ENCODE measurements at places on chromosomes 5 and 9.

DNA sequence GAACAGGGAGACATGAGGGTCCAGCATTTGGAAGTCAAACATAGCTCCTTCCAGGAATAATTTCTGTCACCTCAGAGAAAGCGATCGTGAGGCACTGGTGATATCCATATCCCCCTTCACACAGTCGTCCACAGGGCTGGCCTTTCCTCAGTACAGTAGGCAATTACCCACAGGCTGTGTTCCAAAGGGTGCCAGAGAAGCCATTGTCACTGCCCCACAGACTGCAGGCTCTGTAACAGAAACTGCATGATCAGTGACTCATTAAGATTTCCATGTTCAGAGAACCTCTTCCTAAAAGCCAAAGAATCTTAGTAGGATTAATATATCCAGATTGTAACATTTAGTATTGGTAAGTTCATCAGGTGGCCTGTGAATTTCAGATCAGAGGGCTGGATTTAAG is 127.6 kb downstream of the RPS23 start:
- DNase-seq = no peak

GRCh38 chr5:157603333-157604190 is 28.0 kb upstream of the ADAM19 start:
- DNase-seq = no peak

DNA sequence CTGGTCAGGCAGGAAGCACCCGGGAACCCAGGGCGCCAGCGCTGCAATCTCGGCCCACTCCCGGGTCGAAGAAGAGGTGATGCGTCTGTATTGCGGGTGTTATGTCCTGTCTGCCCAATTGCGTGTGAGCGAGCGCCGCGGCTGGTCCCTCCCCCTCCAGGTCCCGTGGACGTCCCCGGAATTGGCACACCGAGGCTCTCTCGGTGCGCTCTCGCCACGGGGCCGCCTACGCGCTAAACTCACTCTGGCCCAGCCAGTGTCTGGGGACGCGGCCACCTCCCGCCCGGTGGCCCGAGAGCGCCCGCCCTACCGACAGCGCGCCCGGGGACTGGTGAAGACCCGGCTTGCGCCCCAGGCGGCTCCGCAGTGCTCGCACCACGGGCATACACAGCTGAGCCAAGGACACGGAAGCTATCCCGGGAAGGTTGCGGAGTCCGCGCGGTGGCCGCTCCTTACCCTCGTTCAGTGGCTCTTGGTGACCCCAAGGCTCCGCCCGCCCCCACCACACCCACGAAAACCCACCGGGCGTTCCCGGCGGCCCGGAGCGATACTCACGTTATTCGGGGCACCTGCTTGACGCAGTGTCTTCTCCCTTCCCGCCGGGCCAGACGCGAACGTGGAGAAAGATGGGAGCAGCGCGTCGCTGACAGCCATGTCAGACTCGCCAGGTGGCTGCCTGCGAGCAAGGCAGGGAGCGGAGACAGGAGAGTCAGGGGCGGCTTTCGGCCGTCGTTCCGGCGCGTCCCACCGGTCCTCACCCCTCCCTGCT is 1.0 kb downstream of the KLF4 start:
- DNase-seq = no peak

GRCh38 chr5:55540525-55540924 is 5.8 kb upstream of the PLPP1 start:
- DNase-seq = no peak

DNA sequence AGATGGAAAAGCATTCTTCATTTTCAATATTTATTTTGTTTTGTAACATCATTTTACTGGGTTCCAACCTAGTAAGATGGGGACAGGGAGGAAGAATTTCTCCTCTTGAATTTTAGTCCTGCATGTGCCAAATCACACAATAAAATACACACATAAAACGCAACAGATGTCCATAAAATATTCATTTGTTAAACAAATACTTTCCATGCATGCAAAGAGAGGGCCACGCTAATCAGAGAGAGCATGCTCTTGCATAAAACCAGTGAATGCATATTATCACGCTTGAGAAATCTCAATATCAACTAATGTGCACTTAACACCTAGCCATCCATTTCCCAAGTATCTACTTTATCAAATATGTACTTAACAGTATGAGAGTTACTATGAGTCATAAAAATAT is 212.6 kb upstream of the TARS1 start:
- no peak for DNase-seq

GRCh38 chr5:147455822-147456450 is 53.9 kb downstream of the DPYSL3 start:
- no peak for DNase-seq

DNA sequence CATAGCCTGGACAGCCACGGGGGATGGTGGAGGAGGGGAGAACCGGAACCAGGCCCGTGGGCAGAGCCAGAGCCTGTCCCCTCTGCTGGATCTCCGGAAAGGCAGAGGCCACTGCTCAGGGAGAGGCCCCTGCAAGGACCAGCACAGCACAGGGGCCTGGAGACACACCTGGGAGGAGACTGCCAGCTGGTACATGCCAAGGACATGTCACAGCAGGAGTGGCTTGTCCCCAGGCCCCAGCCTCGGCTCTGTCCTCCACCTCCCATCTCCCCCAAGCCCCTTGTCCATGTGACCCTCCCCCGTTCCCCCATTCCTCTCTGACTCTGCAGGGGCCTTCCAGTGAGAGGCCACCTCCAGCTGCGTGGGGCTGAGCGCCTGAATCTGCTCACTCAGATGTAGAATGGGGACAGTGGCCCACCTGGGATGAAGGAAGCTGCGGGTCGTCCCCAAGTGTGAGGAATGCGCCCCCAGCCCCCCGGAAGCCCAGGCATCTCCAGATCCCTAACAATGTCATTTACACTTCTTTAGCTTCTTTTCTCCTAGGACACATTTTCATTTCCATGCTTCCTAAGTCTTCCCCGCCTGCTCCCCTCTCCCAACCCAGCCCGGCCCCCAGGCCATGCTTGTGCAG is 349.6 kb upstream of the IRX2 start:
- DNase-seq = no peak

DNA sequence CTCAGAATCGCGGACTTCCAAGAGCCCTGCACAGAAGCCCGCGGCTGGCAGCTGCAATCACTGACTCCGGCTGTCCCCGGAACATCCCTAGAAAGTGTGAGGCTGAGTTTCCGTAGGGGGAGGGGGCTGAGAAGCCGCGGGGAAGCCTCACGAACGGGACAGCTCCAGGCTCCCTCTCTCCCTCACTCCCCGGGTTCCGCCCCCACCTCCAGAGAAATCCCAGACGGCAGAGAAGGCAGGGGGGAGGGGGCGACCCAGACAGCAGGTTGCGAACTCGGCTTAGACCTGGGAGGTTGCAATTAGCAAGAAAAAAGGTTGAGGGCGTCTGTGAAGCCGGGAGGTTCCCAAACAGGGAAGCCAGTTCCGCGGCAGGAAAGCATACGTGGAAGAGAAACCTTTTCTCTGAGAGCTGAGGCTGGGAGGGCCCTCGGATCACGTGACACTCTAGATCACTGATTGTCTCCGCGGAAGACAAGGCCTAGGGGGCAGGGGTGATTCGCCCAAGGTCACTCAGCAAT is 73.8 kb upstream of the CPLX2 start:
- DNase-seq = peak; percentile 54

DNA sequence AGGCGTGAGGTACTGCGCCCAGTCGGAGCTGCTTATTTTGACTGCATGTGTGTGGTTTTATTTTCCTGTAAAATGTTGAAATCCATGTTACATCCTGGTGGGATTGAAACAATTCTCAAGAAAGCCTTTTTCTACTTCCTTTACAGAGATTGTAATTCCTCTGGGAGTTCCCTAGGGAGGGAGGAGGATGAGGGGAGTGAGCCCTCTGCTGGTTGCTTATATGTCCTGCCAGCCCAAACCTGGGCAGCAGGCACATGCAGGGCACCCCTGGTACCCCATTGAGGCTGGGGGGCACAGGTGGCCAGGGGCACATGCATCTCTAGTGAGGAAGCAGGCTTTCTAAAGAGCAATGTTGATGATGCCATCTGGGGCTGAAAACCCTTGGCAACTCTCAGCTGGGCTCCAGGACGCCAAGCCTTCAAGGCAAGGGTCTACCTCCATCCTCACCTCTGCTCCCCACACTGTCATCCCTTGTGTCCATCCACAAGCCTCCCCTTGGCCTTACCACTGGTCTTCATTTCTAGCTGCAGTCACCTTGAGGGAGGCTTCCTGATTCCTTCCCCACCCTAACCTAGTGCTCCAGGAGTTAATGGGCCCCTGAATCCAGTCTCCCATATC is 84.7 kb upstream of the TNFSF8 start:
- DNase-seq = no peak

DNA sequence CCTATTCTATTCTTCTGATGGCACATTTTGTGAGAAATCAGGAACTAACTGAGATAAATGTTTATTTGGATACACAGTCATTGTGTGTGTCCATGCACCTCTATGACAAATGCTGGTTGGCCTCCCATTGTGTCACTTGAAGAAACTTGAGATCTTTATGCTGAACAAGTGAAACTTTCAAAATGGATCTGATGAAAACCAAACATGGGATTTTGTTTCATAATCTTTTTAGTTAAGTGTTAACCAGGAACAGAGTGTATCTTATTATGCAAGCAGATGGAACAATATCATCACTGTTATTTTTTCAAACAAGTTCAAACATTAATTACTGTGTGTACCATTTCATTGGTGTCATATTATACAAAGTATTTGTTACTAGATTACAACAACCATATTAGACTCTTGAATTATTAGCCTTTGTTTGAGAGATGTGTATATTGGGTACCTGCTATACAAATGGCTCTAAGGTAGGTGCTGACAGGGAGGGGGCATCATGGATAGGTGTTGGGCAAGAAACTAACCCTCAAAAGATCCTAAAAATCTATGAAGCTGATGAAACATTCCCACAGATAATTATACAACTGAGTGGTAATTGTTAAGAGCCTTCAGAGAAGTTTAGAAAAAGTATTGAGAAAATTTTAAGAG is 159.8 kb downstream of the PALM2AKAP2 start:
- no peak for DNase-seq

DNA sequence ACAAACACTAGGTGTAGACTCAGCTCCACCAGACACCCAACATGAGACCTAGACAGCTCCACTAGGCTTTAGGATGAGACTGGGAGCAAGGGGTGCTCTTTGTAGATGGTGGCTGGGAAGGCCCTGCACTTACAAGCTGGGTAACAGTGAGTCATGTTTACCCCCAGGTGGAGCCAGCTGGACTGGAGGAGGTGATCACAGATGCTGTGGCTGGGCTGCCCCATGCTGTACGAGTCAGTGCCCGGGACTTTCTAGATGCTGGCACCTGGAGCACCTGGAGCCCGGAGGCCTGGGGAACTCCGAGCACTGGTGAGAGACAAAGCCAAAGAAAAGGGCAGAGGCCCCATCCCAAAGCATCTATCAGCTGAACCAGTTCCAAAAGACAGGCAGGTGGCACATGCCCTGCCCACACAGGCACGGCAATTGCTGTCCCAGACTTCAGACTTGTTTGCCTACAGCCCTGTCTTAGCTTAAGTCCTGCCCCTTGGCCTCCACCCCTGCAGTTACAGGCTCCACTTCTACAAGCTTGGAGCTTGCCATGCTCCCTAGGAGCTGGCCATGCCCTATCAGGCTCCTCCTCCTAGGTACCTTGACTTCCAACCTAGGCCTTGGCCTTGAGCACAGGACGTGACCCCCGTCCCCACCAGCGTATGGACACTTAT is 2.7 kb downstream of the CCL27 start:
- DNase-seq = no peak

GRCh38 chr5:38780316-38780715 is 65.5 kb upstream of the OSMR start:
- DNase-seq = no peak

DNA sequence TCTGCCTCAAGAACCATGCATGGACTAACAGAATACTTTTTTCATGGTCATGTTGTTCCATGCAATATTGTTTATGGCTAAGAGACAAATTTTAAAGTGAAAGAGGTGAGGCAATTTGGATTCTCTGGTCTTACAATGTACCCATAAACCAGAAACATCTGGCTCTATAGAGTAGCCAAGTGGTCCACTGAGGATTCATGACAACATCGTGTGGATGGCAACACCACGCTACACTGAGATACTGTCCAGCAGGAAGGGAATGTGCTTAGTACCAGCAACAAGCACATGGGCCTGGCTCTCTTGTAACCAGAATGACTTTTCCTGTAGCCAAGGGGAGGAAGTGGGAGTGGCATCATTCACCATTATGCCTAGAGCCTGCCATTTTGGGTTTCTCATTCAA is 218.2 kb downstream of the GADD45G start:
- DNase-seq = no peak

DNA sequence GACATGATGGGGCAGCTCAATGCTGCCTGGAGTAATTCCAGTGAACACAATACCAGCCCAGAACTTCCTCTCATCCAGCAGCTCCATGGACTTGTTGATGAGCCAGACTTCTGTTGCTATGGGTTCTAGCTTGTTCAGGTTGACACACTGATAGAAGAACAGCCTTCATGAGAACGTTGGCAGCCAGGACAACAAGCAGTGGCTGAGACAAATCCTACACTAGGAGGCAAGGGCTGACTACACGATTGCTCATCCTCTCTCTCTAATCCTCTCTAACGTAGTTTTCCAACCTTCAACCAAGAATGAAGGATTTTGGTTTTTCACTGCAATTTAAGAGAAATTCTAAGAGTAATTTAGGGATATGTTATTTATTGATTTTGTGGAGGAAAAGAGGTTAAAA is 67.8 kb downstream of the NIPSNAP3B start:
- DNase-seq = no peak

- no peak for DNase-seq
Measured at GRCh38 chr5:174309131-174309795, 263.8 kb downstream of the NSG2 start.

- no peak for DNase-seq
Measured at GRCh38 chr5:133179405-133179804, 127.6 kb downstream of the HSPA4 start.

DNA sequence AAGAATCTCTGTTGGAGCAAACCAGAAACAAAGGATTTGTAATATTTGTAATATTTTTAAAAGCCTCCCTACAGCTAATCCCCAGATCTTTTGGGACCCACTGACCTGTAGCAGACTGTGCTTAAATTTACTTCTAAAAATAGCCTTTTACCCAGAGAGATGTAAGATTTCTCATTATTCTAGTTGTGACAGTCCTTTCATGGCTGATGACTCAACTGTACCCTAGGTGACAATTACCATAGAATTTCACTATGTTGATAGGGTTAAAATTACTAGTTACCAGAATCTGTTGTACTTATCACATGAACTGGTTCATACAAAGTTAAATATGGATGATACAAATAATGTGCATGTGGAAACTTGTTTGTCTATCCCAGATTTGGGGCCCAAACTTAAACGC is 543.9 kb upstream of the SEMA6A start:
- no peak for DNase-seq

GRCh38 chr5:64347309-64347708 is 158.5 kb upstream of the RGS7BP start:
- DNase-seq = no peak

GRCh38 chr5:154708846-154709245 is 46.3 kb upstream of the LARP1 start:
- no peak for DNase-seq

- DNase-seq = no peak
Measured at GRCh38 chr5:82661933-82662332, 383.8 kb upstream of the RPS23 start.

DNA sequence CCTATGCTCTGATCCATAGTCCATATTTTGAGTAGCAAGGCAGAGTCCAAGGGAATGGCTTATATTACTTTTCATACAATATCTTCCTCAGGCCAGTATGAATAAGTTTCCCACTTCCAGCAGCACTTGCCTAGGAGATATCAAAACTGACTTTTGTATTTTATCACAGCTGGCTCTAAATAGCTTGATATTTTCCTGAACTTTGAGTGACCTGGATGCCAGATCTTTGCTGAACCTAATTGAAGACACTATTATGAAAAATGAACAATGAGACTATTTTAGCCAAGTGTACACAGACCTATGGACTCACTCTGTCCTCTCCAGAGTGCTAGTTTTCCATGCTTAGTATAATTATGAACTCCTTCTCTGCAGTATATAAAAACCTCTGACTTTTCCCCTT is 475.6 kb upstream of the PTGER4 start:
- DNase-seq = no peak

All from NCI-H187 treated with DMSO at 0.1 percent for 48 hours (cell line).